ENCODE measurements at places on chromosomes 12 and 14.
A peak's percentile ranks its signal among the peaks of the same experiment; 100 is the strongest.

DNA sequence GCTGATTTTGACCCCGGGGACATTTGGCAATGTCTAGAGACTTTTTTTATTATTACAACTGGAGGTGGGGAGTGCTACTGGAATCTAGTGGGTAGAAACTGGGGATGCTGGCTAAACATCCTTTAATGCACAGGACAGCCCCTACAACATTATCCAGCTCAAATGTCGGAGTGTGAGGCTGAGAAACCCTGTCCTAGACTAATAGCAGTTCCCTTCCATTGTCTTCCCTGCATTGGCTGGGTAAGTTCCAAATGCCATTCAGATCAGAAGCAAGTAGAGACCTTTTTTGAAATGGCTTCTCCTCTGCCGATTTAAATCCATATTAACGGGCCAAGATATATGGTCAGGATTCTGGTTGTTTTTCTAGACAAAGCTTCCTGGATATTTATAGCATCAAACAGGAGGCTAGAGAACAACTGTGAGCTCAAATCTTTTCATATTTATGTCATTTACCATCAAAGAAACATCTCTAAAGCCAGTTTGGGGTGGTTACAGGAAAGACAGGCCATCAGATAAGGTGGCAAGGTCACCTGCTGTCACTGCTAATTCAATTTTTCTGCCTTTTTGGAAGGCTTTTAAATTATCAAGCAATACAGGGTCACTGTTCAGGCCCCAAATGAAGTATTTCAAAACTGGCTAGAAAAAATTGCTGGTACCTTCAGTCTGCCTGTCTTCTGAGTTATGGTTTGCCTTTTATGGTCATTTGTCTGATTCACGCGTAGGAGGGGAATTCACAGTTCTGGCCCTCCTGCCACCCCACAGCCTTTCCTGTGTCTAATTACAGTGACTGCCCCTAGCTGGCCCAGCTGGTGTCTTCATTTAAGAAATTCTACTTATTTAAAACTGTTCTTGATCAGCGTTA is 20.1 kb upstream of the AKAP5 start:
- no peak for DNase-seq

- DNase-seq, result no peak
Observed at GRCh38 chr14:76331328-76332011, 44.5 kb upstream of the ESRRB start.

- DNase-seq, result no peak
Observed at GRCh38 chr14:85172889-85173477, 357.0 kb upstream of the FLRT2 start.

- DNase-seq, result no peak
Observed at GRCh38 chr12:119593578-119594398, at the start of gene TMEM233. Gene TMEM233 (plus strand): TSS chr12:119593774. CDS start chr12:119593849, 75 bp downstream.

GRCh38 chr12:63420206-63420644 is 248.1 kb downstream of the DPY19L2 start:
- DNase-seq, result no peak

DNA sequence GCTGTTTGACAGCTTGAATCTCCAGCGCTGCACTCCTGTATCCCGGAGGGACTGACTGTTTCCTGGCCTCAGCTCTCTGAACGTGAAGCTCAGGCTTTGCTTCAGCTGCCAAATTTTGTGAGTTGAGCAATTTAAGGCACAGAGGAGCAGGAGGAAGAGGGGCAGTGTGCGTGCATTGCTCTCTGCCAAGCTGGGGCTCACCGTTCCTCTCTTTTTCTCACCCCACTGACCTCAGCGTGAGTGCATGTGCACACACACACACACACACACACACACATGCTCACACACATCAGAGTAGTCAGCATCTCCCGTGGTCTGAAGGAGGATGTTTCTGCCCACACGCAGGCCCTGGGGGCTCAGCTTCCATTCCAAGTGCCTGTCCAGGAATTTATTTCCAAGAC is 27.8 kb upstream of the BDKRB2 start:
- peak; percentile 68 for DNase-seq

- DNase-seq, result no peak
Observed at GRCh38 chr14:100317912-100318808, 5.0 kb upstream of the SLC25A47 start.

DNA sequence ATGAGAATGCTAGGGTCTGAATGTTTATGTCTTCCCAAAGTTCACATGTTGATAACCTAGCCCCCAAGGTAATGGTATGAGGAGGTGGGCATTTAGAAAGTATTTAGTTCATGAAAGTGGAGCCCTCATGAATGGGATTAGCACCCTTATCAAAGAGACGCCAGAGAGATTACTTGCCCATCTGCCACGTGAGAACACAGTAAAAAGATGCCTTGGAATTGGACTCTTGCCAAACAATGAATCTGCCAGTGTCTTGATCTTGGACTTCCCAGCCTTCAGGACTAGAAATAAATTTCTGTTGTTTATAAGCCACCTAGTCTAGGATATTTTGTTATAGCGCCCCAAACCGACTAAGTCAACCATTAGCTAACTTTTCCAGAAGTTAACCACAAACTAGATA is 92.0 kb upstream of the SLC38A4 start:
- no peak for DNase-seq

- DNase-seq, result no peak
Observed at GRCh38 chr12:132754160-132754932, 7.3 kb downstream of the ANKLE2 start.

GRCh38 chr12:122052285-122052684 is 26.3 kb upstream of the MLXIP start:
- DNase-seq, result no peak

DNA sequence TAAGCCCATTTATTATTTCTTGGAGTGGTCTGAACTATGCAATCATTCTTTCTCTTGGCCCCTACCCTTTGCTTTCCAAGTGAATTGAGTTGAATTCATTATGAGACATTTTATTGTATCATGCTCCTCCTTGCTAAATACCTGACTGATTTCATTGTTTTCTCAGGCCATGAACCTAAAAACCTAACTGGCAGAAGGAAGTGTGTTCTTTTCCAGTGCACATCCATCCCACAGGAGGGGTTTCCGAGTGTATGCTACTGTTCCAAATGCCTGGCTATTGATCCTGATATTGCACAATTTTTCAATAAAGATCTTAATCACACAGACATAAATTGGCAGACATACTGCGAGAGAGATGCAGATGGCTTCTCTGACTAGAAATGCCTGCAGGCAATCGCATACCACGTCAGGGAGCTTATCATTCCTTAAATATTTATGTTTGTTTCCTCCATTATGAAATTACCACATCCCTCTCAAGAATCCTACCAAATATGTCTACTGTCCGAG is 162.2 kb upstream of the EGLN3 start:
- peak; percentile 39 for DNase-seq
